CD8-positive, alpha-beta memory T cell (primary cell): ENCODE measurements at places on chromosomes 6 and 20. TPM values are rescaled to one million over a fixed set of nuclear protein-coding genes. Genes with fewer than 3 reads are reported as not detected.
A peak's percentile ranks its signal among the peaks of the same experiment; 100 is the strongest.

GRCh38 chr20:61930776-61931475 lies 134.8 kb downstream of the TAF4 start:
- H3K4me3 ChIP-seq = no peak overlapping the region
- no peak overlapping the region for H3K27ac ChIP-seq
- no peaks in the 10 kb centered on the region for H3K27me3 ChIP-seq
- no peaks in the 10 kb centered on the region for H3K4me1 ChIP-seq

DNA sequence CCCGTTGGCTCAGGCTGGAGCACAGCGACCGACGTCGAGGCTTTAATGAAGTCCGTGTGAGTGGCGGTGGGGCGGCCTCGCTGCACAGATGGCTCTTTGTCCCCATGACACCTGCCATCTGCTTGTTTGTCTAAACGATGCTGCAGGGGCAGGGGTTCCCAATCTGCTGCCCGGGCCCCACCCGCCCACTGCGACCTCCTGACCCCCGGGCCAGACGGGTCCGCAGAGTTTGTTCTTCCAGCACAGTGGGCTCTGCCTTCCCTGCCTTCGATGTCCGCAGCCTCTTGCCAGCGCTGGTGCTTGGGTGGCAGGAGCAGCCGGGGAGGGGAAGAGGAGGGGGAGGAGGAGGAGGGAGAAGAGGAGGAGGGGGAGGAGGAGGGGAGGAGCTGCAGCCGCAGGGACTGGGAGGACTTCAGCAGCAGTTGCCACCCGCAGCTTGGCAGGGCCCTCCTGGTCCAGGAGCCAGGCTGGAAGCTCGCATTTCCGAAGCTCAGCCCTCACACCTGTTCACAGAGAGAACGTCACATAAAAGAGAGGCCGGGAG lies 210.0 kb downstream of the DLL1 start:
- no peak overlapping the region for H3K27ac ChIP-seq
- DNase-seq = no peak
- H3K4me1 ChIP-seq = no peaks in the 10 kb centered on the region
- H3K36me3 ChIP-seq = no peaks in the 10 kb centered on the region

DNA sequence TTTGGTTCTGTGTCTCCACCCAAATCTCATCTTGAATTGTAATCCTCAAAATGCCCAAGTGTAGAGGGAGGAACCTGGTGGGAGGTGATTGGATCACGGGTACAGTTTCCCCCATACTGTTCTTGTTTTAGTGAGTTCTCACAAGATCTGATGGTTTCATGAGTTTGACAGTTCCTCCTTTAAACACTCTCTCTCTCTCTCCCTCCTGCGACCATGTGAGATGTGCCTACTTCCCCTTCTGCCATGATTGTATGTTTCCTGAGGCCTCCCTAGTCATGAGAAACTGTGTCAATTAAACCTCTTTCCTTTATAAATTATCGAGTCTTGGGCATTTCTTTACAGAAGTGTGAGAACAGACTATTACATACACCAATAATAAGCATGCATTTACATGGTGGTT lies 12.1 kb upstream of the EYS start:
- H3K4me1 ChIP-seq = no peaks in the 10 kb centered on the region
- no peaks in the 10 kb centered on the region for H3K27me3 ChIP-seq
- no peak for DNase-seq
- no peak overlapping the region for H3K27ac ChIP-seq

DNA sequence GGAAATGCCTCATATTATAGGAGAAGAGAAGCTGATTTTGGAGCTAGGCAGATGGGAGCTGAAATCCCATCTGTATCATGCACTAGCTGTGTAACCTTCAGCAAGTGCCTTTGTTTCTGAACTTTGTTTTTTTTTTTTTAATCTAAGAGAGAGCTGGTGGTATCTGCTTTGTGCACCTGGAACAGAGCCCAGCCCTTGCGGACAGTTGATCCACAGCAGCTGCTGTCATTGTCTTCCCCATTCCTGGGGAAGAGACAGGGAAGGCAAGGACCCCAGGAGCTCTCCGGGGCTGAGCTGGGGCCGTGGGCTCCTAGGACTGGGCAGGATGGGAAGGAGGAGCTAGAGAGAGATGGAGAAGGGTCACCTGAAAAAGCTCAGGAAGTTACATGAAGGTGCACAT lies 92.1 kb downstream of the SYNJ2 start:
- no peak overlapping the region for H3K4me3 ChIP-seq
- no peak for DNase-seq
- H3K27me3 ChIP-seq = no peaks in the 10 kb centered on the region
- H3K36me3 ChIP-seq = peaks cover 6% of the 10 kb centered on the region
- H3K4me1 ChIP-seq = peaks cover 7% of the 10 kb centered on the region
- no peak overlapping the region for H3K27ac ChIP-seq

DNA sequence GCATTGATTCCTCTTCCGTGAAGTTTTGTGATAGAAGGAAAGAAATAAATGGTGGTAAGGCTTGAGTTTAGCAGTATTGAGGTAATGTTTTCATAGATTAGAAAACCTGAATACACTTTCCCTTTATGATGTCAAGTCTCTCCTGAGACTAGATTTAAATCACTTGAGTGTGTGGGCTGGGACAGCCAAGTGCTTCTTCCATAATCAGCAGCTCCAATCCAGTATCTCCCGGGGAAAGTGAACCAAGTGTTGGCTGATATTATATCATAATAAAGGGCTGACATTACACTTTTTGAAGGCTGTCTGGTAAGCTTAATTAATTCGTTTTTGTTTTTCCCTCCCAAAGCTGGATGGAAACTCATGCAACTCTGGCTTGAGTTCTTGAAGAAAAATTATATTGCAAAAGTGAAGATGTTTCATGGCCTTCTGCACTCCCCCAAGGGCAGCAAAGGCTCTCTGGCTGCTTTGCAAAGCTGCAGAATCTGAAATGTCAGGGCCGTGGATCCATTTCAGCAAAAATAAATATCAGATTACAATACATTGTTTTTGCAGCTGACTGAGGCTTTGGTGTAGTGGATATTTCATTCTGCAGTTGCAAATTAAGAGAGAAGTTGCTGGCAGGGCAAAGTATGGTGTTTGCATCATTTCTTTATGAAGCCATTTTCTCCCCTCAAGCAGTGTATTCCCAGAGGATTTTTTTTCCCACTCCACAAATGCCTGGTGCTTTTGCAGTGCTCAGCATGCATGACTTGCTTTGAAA lies 101.2 kb downstream of the MKKS start:
- no peaks in the 10 kb centered on the region for H3K27me3 ChIP-seq
- DNase-seq = no peak
- no peak overlapping the region for H3K4me3 ChIP-seq
- H3K4me1 ChIP-seq = no peaks in the 10 kb centered on the region
- H3K27ac ChIP-seq = no peak overlapping the region

- no peaks in the 10 kb centered on the region for H3K36me3 ChIP-seq
- DNase-seq = no peak
- H3K4me1 ChIP-seq = no peaks in the 10 kb centered on the region
- H3K27ac ChIP-seq = no peak overlapping the region
- no peaks in the 10 kb centered on the region for H3K27me3 ChIP-seq
These were observed 504.0 kb upstream of the SPTLC3 start for GRCh38 chr20:12504779-12505178.

Gene RAET1G
- not detected for total RNA-seq

Gene SCUBE3
- 0.07 TPM for total RNA-seq

Gene LY6G5C
- 3.5 TPM for total RNA-seq

Gene RING1
- 47.0 TPM for total RNA-seq

DNA sequence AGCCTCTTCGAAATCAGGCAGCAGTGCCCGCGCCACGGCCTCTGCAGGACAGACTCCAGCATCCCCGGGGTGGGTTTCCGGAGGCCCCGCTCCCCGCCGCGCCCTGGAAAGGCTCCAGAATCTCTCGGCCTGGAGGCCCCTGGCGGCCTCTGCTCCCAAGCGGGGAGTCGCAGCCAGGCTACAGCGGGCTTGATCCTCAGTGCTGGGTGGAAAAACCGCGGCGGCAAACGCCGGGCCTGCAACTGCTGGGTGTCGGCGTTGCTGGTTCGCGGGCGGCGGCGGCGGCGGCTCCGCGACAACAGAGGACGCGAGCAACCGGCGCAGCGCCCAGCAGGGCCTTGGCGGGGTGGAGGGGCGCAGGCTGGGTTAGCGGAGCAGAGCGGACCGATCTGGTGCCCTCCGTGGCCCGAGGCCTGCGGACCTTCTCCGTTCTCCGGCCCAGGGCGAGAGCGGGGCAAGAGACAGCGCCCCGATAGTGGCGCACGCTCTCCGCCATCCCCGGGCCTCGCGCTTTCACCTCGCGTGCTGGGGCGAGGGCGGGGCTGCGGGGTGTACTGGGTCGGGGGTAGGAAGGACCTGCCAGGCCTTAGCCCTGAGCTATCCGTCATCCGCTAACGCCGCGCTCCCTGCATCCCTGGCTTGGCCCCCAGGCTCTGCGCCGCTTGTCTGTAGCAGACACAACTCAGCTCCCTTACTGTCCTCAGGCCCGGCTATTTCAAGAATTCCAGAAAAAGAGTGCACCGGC lies 3.4 kb upstream of the ZNF292 start:
- H3K4me3 ChIP-seq = peak overlapping the region; percentile 63
- peak; percentile 46 for DNase-seq
- no peaks in the 10 kb centered on the region for H3K36me3 ChIP-seq

- H3K27me3 ChIP-seq = no peaks in the 10 kb centered on the region
- peaks cover under 1% of the 10 kb centered on the region for H3K36me3 ChIP-seq
- no peak overlapping the region for H3K27ac ChIP-seq
- no peak for DNase-seq
- peak overlapping the region; percentile 36 for H3K4me3 ChIP-seq
- peaks cover 26% of the 10 kb centered on the region for H3K4me1 ChIP-seq
These were observed 171.3 kb downstream of the SLC16A10 start for GRCh38 chr6:111258615-111259088.

GRCh38 chr6:143222310-143222709 lies 161.6 kb downstream of the AIG1 start:
- no peak overlapping the region for H3K4me3 ChIP-seq
- DNase-seq = no peak

DNA sequence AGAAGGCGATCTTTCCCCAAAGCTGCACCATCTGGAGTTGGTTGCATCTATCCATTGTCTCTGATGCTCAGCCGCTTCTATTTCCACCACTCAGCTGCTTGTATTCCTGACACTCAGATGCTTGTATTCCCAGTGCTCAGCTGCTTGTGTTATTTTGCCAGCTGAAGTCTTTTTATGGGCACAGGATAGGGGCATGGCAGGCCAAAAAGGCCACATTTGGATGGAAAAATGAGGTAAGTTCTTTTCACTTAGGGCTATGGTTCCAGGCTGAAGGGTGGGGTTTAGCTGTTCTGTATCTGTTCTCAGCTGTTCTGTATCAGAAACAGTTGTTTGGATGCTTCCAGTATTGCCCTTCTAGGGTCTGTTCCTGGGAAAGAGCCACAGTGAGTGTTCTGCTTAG lies 944.9 kb downstream of the QKI start:
- DNase-seq = no peak
- H3K4me3 ChIP-seq = no peak overlapping the region
- no peak overlapping the region for H3K27ac ChIP-seq
- no peaks in the 10 kb centered on the region for H3K4me1 ChIP-seq

Gene FAM210B
- total RNA-seq = 6.3 TPM

DNA sequence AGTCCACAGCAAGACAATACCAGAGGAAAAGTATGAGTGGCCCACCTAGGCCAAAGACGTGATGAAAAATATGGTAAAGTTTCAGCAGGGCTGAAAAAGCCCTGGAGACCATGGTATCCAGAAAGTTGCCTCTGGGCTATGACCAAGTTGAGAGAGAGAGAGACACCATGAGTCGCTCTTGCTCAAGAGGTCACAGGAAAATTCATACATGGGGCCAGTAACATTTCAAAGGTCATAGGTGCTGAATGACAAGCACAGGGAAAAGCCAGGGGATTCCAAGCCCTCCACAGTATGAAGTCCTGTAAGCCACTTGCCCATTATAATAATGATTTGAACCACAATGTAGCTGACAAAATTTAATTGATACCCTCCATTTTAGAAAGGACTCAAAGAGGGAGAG lies 657.7 kb upstream of the CITED2 start:
- H3K36me3 ChIP-seq = no peaks in the 10 kb centered on the region
- H3K4me1 ChIP-seq = no peaks in the 10 kb centered on the region
- DNase-seq = no peak
- no peaks in the 10 kb centered on the region for H3K27me3 ChIP-seq

DNA sequence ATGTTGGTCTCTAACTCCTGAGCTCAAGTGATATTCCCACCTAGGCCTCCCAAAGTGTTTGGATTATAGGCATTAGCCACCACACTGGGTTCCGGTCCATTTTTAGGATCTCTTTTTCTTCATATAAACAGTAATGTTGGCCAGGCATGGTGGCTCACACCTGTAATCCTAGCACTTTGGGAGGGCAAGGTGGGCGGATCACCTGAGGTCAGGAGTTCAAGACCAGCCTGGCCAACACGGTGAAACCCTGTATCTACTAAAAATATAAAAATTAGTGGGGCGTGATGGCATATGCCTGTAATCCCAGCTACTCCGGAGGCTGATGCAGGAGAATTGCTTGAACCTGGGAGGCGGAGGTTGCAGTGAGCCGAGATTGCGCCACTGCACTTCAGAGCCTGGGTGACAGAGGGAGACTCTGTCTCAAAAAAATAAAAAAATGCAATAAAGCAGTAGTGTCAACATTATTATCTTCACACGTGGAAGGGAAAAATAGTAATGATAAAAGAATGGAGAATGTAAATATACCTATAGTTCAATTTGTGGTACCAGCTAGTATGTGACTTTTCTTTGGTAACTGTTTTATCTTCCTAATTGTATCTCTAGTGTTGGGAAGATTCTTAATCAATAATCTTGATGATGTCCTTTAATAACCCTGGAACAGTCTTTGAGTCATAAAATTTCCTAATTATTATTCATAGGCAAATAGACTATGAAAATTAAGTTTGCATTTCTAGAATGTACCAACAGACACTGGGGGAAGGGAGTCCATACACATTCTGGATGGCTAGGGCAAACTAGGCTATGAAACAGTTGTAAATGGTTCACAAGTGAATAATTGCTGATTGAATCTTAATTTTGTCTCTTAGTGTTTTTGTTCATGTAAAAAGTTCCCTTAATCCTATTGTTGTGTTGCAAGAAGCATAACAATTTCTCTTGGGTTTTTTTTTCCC lies 3.6 kb downstream of the PARD6B start:
- H3K36me3 ChIP-seq = peaks cover 6% of the 10 kb centered on the region
- H3K4me1 ChIP-seq = peaks cover 23% of the 10 kb centered on the region
- DNase-seq = no peak

Gene ULBP2
- 0.48 TPM for total RNA-seq

DNA sequence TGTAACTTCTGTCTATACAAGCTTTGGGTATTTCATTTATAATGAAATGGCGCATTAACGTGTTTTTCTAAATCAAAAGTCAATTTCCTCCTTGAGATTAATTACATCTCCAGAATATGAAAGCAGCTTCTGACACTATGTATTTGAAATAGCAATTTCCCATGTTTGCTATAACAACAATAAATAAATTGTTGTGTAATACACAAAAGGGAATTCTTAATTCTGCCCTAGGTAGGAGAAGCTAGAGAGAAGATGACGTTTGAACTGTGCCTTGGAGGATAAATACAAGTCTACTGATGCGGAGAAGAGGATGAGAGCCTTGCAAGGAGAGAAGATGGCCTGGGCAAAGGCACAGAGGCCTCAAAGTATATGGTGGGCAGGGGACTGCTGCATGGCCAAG lies 7.6 kb upstream of the HLA-DOA start:
- no peak overlapping the region for H3K4me3 ChIP-seq
- H3K4me1 ChIP-seq = peaks cover 18% of the 10 kb centered on the region
- H3K36me3 ChIP-seq = no peaks in the 10 kb centered on the region
- no peaks in the 10 kb centered on the region for H3K27me3 ChIP-seq
- no peak overlapping the region for H3K27ac ChIP-seq

Gene VIP
- not detected for total RNA-seq

Gene EXOC2
- 43.1 TPM for total RNA-seq

Gene CCN2
- not detected for total RNA-seq

- no peaks in the 10 kb centered on the region for H3K27me3 ChIP-seq
- no peaks in the 10 kb centered on the region for H3K36me3 ChIP-seq
- peaks cover 10% of the 10 kb centered on the region for H3K4me1 ChIP-seq
These were observed 176.7 kb downstream of the HACE1 start for GRCh38 chr6:104682722-104683643.
